Left cardiac atrium (tissue), 4 donors: ENCODE measurements at places on chromosomes 2 and 18. TPM values are rescaled to one million over a fixed set of nuclear protein-coding genes. Genes with fewer than 3 reads are reported as not detected.
A peak's percentile ranks its signal among the peaks of the same experiment; 100 is the strongest.

MTX2 gene
- 41.9 TPM for total RNA-seq

LRRTM1 gene
- 0.18 TPM for total RNA-seq

GRCh38 chr2:26356771-26357170, 10.2 kb upstream of the ADGRF3 start:
- no peak for DNase-seq

GRCh38 chr2:157897106-157897971, 21.2 kb upstream of the ACVR1 start:
- DNase-seq: no peak

- no peak for DNase-seq
These were observed 138.9 kb downstream of the FHOD3 start for GRCh38 chr18:36436387-36436786.

DNA sequence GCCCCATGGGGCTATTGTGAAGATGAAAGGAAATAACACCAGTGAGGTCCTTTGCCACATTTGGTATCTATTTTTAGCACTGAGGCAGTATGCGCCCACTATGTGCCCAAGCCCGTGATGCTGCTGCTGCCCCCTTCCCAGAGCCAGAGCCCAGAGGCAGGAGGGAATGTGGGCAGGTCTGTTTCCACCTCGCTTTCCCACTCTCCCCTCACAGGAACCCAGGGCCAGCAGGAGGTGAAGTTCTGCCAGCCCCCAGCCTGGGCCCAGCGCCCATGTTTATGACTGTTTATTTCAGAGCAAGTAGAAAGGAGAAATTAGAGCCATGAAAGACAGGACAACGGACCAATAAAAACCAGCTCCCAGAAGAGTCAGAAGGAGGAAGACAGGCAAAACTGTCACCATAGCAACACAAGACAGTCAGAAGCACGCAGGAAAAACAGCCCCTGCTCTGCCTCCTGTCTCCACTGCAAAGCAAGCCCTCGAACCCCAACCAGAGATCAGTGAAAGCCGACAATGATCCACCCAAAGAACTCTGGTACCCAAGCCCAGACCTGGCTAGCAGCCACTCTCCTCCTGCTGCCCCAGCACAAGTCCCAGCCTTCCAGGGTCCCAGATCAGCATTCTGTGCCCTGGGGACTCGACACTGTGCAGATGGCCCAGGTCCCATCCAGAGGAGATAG, 1.4 kb downstream of the CYRIA start:
- DNase-seq: peak; percentile 37

- no peak for DNase-seq
These were observed 26.2 kb upstream of the CCNT2 start for GRCh38 chr2:134892282-134893035.

DNA sequence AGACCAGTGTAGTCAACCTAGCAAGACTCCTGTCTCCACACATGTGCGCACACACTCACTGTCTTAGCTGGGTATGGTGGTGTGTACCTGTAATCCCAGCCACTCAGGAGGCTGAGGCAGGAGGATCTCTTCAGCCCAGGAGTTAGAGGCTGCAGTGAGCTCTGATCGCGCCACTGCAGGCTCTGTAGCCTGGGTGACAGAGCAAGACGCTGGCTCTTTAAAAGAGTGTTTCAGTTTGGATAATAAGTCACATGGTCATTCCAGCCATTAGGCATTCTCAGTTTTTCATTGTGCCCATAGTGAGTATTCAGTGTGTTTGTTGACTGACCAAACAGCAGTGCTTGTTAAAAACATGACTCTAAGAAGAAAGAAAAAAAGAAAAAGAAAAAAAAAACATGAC, 31.0 kb downstream of the RAB10 start:
- DNase-seq: no peak
